MG63 (cell line): ENCODE measurements at places on chromosomes 5 and 9.

GRCh38 chr9:36163049-36163785, 6.0 kb upstream of the CCIN start:
- DNase-seq, result peak; percentile 88

DNA sequence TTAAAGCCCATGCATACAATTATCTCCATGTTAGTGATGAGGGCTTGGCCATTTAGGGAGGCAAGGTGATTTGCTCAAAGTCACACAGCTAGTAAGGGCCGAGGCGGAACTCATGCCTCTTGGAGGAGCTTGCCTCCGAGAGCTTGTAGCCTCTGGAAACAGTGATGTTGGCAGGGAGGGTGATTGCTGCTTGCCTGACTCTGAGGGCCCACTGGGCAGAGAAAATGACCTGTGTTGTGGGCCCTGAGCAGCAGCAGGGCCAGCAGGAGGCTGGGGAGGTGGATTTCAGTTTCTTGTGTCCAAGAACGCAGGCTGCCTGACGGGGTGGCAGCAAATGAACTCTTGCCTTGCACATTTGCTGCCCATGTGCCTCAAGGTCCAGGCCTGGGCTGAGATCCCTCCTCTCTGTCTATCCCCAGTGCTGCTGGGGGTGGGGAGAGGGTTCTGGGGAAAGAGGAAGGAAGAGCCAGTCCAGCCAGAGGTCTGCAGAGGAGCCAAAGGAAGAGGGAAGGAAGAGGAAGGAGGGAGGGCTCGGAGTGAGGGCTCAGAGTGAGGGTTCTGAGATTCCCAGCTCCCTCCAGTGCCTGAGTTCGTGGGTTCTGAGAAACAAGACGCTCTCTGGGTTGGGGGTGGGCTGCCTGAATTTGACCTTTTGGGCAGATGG, 16.2 kb upstream of the PTGS1 start:
- no peak for DNase-seq

DNA sequence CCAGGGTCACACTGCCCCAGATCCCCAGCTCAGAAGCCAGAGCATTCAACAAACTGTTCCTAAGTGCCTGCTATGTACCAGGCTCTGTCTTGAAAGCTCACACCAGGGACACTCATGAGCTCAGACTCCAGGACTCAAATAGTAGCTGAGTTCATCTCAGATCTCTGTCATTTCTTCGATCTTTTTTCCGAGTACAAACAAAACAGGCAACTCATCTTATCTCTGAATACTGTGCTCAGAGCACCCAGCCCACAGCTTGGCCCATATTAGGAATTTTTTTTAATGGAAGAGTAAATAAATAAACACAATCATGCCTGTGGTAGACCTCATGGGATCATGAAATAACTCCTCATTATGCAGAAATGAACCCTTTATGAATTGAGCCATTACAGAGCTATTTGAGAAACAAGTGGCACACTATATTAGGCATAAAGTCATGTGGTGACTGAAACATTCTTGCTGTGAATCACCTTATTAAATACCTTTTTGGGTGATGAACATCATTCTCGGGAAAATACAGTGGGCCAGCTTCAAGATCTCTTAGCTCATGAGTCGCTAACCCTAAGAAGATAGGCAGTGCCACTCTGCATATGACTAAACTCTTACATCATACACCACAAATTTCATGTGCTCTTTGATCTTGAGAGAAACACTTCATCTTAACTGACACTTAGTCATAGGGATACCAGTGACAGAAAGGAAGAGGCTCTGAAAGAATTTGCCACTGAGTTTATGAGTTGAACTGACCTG, 9.9 kb downstream of the SH3RF2 start:
- peak; percentile 46 for DNase-seq

GRCh38 chr5:27810458-27810857, 772.1 kb upstream of the CDH9 start:
- DNase-seq, result no peak

DNA sequence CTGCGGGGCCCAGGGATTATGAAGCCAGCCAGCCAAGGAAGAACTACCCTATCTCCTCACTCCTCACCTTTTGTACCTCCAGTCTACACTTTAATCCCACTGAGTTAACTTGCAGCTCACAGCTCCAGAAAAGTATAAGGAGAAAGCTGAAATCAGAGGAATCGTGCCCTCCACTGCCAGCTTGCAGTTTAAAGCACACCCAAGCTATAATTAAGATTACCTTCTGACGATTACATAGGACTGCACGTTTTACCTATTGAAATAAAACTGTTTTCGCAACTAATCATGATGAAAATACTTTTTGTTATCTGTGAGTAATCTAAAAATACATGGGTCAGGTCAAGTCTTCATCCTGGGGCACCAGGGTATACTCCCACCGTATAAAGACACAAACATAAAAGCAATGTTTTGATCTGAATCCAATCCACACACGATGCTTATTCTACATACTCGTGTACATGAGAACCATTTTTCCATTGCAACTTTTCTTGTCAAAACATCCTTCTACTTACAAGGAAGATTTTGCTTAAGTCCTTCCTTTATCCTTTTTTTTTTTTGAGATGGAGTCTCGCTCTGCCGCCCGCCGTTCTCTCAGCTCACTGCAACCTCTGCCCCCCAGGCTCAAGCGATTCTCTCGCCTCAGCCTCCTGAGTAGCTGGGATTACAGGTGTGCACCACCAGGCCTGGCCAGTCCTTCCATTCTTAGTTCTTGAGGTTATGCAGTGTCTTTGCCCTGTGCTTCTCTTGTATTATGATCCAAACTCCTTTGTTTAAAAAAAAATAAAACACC, 7.6 kb downstream of the RPL37 start:
- no peak for DNase-seq

DNA sequence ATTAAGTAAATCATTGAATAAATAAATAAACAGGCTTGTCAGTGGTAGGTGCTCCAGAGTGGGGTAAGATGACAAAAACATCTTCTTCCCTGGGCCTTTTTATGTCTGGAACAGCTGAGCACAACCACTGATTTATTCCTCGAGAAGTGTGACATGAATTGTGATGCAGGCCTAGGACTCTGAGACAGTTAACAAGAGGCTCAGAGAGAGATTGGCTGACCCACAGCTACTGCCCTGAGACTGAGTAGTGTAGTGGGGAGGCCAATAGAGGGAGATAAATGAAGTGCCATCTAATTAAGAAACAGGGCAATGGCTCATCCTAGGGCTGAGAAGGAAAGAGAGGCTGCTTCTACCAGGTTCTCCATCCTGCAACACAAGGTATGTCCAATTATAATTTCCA, 369.3 kb upstream of the TRPC7 start:
- no peak for DNase-seq

- DNase-seq, result no peak
Observed at GRCh38 chr5:135005076-135005475, 29.0 kb downstream of the PITX1 start.

DNA sequence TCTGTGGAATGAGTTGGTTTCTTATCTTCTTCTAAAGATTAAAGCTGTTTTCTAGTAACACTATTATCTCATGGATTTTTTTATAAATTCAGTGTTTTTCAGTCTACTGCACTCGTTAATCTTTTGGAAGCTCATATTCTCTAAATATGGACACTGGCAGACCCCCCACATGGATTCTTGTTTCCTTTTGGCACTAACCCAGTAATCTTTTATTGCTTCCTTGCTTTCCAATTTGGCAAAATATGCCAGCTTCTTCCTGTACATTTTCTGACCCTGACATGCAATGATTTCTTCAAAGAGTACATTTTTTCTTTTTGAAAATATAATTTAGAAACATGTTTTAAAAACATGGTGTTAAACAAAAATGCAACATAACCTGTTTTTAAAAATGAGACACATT, 474.2 kb upstream of the FTMT start:
- DNase-seq, result no peak

- DNase-seq, result peak; percentile 50
Observed at GRCh38 chr9:129667850-129668249, 2.4 kb downstream of the PRRX2 start.

DNA sequence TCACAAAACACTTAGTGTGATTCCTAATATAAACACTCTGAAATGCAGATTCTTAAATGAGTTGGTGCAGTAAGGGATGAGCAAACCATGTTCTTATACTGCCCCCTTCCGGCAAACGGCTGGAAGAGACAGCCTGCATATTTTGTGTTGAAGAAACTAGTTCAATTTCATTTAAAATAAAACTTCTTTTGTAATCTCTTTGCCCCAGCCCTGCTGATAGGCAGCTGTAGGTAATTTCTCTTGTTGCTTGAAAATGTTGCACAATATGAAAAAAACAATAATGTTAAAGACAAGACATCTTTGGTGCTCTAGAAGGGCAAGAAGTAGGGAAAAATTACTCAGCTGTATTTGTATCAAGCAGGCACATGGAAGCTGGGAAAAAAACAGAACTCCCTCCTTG, 89.7 kb upstream of the CCNG1 start:
- peak; percentile 35 for DNase-seq

- no peak for DNase-seq
Observed at GRCh38 chr9:72612449-72612848, 91.0 kb downstream of the TMC1 start.

GRCh38 chr9:69253057-69253456, 72.0 kb upstream of the ENTREP1 start:
- no peak for DNase-seq
